SJCRH30 (cell line): ENCODE measurements at places on chromosomes 2 and 18. TPM values are rescaled to one million over a fixed set of nuclear protein-coding genes. Genes with fewer than 3 reads are reported as not detected.

SNORC gene
- total RNA-seq: 0.33 and 0.75 TPM in 2 replicates

GRCh38 chr2:1723397-1724042 lies 20.8 kb downstream of the PXDN start:
- DNase-seq: no peak

DNA sequence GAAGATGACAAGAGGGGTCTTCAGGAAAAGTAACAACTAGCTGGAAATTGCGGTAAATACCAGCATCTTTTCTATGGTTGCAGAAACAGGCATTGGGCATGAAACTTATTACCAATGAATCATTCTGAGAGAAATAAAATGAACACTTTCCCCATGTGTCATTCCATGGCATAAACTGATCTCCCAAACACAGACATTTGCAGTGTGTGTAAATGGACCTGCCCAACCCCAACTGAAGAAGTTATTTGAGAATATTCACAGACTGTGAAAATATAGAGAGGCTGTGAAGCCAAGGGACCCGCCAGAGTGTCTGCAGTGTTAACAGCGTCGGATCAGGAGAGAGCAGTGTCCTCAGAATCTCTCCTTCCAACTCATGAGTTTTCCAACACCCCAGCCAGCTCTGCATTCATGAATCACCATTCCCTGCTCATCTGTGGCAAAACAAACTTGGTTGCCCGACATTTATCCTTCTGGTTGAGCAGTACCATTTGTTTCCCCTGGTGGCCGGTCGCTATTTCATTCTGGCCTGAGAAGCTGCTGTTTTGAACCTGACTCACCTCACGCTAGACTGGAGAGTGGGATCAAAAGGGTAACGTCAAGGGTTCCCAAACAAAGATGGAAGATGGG lies 238.4 kb downstream of the PID1 start:
- no peak for DNase-seq

GRCh38 chr2:130185896-130186295 lies 3.8 kb downstream of the MZT2B start:
- no peak for DNase-seq

DNA sequence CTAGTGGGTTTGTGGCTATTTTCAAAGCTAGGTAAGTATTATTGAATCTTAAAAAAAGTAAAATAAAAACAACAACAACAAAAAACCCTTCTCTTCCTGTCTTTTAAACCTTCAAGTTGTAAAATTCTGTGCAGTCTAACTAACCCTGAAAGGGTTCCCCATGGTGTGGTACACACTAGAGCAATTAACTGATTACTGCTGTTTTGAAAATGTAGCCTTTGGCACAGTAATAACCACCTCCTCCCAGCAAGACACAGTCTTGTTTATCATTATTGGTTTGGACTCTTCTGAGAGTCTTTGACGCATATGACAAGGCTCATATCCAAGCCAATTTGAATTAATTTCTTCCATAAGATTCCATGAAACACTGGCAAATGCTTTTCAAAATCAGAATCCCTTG lies 2184.6 kb upstream of the PIK3C3 start:
- DNase-seq: no peak
